H9 (cell line): ENCODE measurements at places on chromosomes 12 and 14. TPM values are rescaled to one million over a fixed set of nuclear protein-coding genes. Genes with fewer than 3 reads are reported as not detected.

Gene KRT74
- total RNA-seq: not detected in 2 replicates

DNA sequence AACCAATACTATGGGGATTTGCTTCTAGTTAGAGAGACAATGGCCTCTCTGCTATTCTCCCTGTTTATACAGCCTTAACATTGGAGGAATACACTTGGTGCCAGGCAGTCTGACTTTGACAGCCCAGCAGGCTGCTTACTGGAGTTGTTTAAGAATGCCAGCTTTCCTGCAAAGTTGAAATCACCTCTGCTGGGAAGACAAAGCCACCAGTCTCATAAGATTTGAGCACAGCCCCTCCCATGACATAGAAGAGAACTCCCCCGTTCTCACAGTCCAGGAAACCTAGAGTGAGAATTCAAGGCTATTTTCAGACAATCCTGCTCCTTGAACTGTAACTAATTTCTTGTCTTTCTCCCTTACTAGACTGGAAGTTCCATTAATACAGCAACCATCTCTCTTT lies 21.1 kb upstream of the CATSPERB start:
- no peaks in the 10 kb centered on the region; the same call in 1 of the 2 replicates for H3K4me1 ChIP-seq
- no peak overlapping the region for H3K27ac ChIP-seq
- no peak overlapping the region for H3K4me3 ChIP-seq
- H3K36me3 ChIP-seq: no peaks in the 10 kb centered on the region

Gene CKB
- total RNA-seq: 517 and 546 TPM in 2 replicates

DNA sequence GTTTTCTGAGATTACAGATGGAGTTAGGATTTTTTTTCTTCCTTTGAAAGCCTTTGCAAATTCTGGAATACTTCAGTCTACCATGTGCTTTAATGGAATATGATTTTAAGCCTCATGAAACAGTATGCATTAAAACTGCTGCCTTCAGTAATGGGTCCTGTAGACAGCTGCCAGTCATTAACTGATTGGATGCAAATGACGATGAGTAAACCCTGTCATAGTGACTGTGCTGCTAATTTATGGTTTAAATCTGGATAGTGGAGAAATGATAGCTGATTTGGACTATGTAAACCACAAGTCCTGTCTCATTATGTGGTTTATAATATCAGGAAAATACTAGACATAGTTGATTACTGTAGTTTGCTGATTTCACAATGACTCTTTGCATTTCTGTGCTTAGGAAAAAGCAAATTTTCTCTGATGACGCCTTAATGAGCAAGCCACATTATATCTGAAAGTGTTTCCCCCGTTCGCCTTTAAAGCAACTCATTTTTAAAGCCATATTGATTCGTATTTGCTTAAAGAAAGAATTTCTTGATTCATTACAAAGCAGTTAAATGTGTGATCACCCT lies 217.6 kb downstream of the TMTC2 start:
- H3K4me1 ChIP-seq: no peaks in the 10 kb centered on the region
- no peak for DNase-seq
- no peaks in the 10 kb centered on the region for H3K27me3 ChIP-seq
- no peaks in the 10 kb centered on the region for H3K36me3 ChIP-seq
- no peak overlapping the region for H3K4me3 ChIP-seq
- no peak overlapping the region for H3K27ac ChIP-seq

GRCh38 chr14:22336031-22336430 lies 253.0 kb downstream of the DAD1 start:
- H3K36me3 ChIP-seq: no peaks in the 10 kb centered on the region
- H3K4me3 ChIP-seq: no peak overlapping the region
- peaks cover 9% of the 10 kb centered on the region; the same call in 1 of the 2 replicates for H3K4me1 ChIP-seq
- no peak overlapping the region for H3K27ac ChIP-seq
- no peaks in the 10 kb centered on the region for H3K27me3 ChIP-seq
- no peak for DNase-seq

DNA sequence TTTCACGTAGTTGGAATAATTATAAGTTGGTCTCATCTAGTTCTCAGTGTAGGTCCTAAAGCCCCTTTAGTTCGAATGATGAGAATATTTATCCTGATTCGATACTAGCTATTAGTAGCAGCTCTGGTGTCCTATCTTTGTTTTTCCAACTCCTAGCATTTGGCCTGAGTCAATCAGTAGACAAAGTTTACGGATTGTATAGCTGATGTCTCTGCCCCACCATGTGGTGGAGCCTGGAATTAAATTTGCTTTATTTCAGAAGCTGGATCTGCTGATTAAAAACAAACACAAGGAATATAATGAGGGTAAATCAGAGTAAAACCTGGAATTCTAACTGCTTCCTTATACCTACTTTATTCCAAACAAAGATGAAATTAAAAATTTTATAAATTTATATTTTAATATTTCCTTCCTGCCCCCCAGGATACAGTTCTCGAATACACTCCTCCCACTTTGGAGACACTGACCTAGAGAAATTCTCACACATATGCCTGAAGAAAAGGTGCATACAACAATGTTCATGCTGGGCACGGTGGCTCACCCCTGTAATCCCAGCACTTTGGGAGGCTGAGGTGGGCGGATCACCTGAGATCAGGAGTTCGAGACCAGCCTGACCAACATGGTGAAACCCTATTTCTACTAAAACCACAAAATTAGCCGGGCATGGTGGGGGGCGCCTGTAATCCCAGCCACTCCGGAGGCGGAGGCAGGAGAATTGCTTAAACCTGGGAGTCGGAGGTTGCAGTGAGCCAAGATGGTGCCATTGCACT lies 7.6 kb upstream of the BRMS1L start:
- H3K36me3 ChIP-seq: no peaks in the 10 kb centered on the region
- no peaks in the 10 kb centered on the region for H3K27me3 ChIP-seq
- no peak for DNase-seq

DNA sequence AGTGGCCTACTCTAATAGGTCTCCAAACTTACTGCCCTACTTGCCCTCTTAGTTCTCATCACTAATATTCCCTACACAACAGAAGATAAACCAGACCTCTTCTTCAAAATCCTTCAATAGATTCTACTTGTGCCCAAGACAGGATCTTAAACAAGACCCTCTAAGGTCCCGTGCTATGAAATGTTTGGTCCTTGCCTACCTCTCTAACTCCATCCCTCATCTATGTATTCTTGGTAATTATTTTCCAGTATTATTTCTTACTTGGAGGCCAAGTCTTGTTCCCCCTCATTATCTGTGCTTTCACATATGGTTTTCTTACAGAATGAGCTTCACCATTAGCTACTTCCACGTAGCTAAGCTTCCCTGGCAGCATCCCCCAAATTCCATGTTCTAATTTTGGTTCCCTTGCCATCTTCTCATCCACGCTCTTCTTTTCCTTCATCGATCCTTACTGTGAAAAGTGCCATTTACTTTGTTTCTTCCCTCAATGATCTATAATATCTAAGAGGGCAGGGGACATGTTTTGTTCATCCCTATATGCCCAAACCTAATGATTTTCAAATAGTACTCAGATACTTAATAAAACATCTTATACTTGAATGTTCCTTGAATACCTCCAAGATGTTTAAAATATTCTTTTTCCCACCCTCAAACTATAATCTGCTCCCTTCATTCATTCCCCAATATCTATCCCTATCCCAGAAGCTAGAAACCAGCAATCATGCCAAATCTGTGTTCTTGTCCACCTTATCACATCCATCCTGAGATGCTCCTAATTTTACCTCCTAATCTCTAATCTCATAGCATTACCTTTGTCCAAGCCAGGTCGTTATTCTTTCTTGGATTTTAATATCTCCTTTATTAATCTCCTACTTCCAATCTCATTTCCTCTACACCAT lies 10.1 kb downstream of the HNRNPC start:
- H3K36me3 ChIP-seq: peaks cover 94% of the 10 kb centered on the region
- H3K4me1 ChIP-seq: peaks cover 2% of the 10 kb centered on the region; the same call in 1 of the 2 replicates
- H3K27me3 ChIP-seq: no peaks in the 10 kb centered on the region
- H3K4me3 ChIP-seq: peak overlapping the region; percentile 3
- no peak for DNase-seq

- H3K4me3 ChIP-seq: no peak overlapping the region
- H3K36me3 ChIP-seq: no peaks in the 10 kb centered on the region
- DNase-seq: no peak
- no peak overlapping the region for H3K27ac ChIP-seq
- H3K4me1 ChIP-seq: peaks cover 6% of the 10 kb centered on the region
Observed at GRCh38 chr12:130219929-130220705, 57.9 kb downstream of the FZD10 start.

- no peaks in the 10 kb centered on the region for H3K4me1 ChIP-seq
- no peak overlapping the region for H3K4me3 ChIP-seq
- H3K27ac ChIP-seq: no peak overlapping the region
- H3K36me3 ChIP-seq: no peaks in the 10 kb centered on the region
Observed at GRCh38 chr12:1657688-1658087, 28.7 kb downstream of the WNT5B start.

Gene NPFF
- total RNA-seq: not detected in 2 replicates

GRCh38 chr12:54041097-54041690 lies 8.3 kb downstream of the HOXC5 start:
- DNase-seq: no peak
- H3K27me3 ChIP-seq: peaks cover 100% of the 10 kb centered on the region
- H3K4me3 ChIP-seq: no peak overlapping the region
- no peak overlapping the region for H3K27ac ChIP-seq
- peaks cover 1% of the 10 kb centered on the region; the same call in 1 of the 3 replicates for H3K36me3 ChIP-seq

GRCh38 chr12:4032924-4033615 lies 159.9 kb upstream of the PARP11 start:
- no peak overlapping the region for H3K4me3 ChIP-seq
- no peak for DNase-seq
- H3K36me3 ChIP-seq: no peaks in the 10 kb centered on the region
- H3K27ac ChIP-seq: no peak overlapping the region
- H3K4me1 ChIP-seq: no peaks in the 10 kb centered on the region; the same call in 1 of the 2 replicates
- H3K27me3 ChIP-seq: no peaks in the 10 kb centered on the region

DNA sequence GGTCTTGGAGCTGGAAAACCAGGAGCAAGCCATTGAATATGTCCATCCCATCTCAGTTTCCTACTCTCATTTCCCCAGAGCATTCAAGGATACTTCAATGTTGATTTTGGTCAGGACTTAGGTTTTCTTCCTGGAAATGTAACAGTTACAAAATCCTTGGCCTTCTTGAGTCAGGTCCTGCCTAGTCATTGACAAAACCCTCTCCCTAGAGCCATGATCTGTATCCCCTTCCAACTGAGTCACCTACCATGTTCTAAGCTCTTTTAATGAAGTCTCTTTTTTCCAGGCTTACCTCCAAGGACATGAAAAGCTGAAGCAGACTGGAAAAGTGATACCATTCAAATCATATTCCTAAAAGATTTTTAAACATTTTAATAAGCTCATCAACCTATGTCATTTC lies 549.2 kb downstream of the GALC start:
- H3K27ac ChIP-seq: no peak overlapping the region
- DNase-seq: no peak
- H3K4me1 ChIP-seq: no peaks in the 10 kb centered on the region
- no peaks in the 10 kb centered on the region for H3K27me3 ChIP-seq

DNA sequence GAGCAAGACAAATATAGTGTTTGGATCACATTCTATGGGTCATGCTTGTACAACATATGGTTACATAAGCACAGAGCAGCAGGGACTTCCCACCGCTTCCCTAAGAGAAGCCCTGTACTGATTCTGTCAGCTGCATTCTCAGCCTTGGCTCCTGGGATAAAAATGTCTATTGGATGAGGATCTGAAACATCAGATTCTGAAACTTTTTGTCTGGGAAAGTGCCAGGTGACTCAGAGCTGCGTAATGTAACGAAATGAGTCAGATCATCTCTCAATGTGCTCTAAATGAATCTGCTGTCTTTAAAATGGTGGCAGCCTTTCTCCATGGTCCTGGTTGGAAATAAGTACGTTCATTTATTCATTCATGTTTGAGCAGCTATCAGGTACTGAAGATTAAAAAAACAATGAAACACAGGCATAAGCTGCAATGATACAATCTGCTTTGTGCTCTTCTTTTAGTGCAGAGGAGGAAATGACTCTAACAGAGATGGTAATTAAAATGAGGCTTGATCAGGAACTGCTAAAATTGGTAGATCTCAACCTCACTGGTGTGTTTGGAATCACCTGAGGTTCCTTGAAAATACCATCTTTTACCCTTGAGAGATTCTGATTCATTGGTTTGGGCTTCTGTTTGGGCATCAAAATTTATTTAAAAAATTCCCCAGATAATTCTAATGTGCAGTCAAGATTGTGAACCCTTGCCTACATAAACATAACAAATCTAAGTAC lies 99.1 kb upstream of the NAP1L1 start:
- H3K4me1 ChIP-seq: no peaks in the 10 kb centered on the region
- H3K27ac ChIP-seq: no peak overlapping the region
- H3K36me3 ChIP-seq: no peaks in the 10 kb centered on the region
- no peaks in the 10 kb centered on the region for H3K27me3 ChIP-seq

DNA sequence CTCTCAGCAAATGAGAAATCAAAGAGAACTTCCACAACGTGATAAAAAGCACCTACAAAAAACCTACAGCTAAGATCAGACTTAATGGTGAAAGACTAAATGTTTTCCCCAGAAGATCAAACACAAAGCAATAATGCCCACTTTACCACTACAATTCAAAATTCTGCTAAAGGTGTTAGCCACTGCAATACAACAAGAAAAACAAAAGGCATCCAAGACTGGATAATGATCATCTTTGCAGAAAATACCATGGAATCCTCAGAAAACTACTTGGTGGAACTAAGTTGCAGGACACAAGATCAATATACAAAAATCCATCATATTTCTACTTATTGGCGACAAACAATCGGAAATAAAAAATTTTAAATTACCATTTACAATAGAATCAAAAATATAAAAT lies 6.5 kb downstream of the DDX24 start:
- no peak for DNase-seq
- H3K4me1 ChIP-seq: no peaks in the 10 kb centered on the region
- no peak overlapping the region for H3K4me3 ChIP-seq
- H3K27ac ChIP-seq: no peak overlapping the region
- H3K36me3 ChIP-seq: peaks cover 67% of the 10 kb centered on the region
